ENCODE measurements at places on chromosomes 3 and 15. TPM values are rescaled to one million over a fixed set of nuclear protein-coding genes. Genes with fewer than 3 reads are reported as not detected.

DNA sequence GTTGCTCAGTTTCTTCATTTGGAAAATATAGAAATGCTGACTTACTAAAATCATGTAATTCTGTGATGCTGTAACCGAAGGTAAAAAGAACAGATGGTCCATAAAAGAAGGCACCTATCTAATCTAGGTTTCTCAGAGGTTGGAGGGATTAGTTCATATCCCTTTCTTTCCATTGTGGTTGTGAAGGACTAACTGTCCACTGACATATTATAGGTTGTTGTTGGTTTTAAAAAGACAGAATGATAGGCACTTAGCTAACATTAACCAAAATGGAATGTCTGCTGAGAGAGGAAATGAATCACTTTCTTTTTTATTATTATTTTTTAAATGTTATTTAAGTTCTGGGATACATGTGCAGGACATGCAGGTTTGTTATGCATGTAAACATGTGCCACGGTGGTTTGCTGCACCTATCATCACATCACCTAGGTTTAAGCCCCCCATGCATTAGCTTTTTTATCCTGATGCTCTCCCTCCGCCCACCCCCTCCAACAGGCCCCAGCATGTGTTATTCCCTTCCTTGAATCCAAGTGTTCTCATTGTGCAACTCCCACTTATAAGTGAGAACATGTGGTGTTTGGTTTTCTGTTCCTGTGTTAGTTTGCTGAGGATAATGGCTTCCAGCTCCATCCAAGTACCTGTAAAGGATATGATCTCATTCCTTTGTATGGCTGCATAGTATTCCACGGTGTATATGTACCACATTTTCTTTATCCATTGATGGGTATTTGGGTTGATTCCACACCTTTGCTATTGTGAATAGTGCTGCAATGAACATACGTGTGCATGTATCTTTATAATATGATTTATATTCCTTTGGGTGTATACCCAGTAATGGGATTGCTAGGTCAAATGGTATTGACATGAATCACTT lies 45.8 kb downstream of the ALDH1A2 start:
- H3K27me3 ChIP-seq: peaks cover 5% of the 10 kb centered on the region
- no peaks in the 10 kb centered on the region for H3K4me1 ChIP-seq
- H3K27ac ChIP-seq: no peak overlapping the region
- no peak for DNase-seq

GRCh38 chr3:41363830-41364523 lies 164.7 kb downstream of the CTNNB1 start:
- DNase-seq: no peak
- peaks cover 36% of the 10 kb centered on the region for H3K4me1 ChIP-seq
- H3K27me3 ChIP-seq: peaks cover 13% of the 10 kb centered on the region

GRCh38 chr3:101940521-101941317 lies 91.4 kb downstream of the NFKBIZ start:
- H3K27ac ChIP-seq: no peak overlapping the region
- no peaks in the 10 kb centered on the region for H3K36me3 ChIP-seq
- no peaks in the 10 kb centered on the region for H3K27me3 ChIP-seq

DNA sequence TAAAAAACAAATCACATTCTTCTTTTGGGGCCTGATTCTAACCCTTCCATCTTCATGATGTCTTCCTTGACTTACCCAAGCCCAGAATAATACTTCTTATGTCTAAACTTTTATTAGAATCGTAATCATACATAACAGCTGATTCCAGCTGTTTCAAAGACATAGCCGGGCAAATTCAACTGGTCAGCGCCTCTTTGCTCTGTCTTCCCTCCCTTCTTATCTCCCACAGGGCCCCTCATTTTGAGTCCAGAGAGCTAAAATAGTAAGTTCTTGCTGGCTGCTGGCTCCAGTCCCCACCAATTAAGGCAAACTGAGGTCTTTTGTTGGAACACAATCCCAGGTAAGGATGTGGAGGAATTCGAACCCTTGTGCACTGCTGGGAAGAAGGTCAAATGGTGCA lies 108.6 kb downstream of the ADCY5 start:
- peaks cover 15% of the 10 kb centered on the region for H3K4me1 ChIP-seq
- H3K27ac ChIP-seq: no peak overlapping the region
- no peaks in the 10 kb centered on the region for H3K27me3 ChIP-seq
- H3K36me3 ChIP-seq: no peaks in the 10 kb centered on the region

DNA sequence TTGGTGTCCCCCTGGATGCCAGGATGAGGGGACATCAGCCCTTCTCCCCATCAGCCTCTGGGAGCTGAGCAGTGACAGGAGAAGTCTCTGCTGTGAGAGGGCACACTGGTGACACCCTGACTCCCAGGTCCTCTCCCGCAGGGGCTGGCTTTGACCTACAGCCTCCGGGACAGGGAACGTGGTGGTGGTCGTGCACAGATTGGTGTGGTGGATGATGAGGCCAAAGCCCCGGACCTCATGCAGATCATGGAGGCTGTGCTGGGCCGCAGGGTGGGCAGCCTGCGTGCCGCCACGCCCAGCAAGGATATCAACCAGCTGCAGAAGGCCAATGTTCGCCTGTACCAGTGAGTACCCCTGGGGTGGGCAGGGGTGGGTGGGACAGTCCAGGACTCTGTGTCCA lies 6.8 kb downstream of the VILL start:
- H3K4me3 ChIP-seq: no peak overlapping the region
- no peaks in the 10 kb centered on the region for H3K36me3 ChIP-seq
- H3K27me3 ChIP-seq: peaks cover under 1% of the 10 kb centered on the region
- no peak overlapping the region for H3K27ac ChIP-seq
- DNase-seq: no peak

GRCh38 chr15:91384189-91384730 lies 284.2 kb downstream of the SV2B start:
- H3K27ac ChIP-seq: no peak overlapping the region
- H3K27me3 ChIP-seq: no peaks in the 10 kb centered on the region
- no peaks in the 10 kb centered on the region for H3K36me3 ChIP-seq
- no peak overlapping the region for H3K4me3 ChIP-seq
- H3K4me1 ChIP-seq: peaks cover 7% of the 10 kb centered on the region
- no peak for DNase-seq

DNA sequence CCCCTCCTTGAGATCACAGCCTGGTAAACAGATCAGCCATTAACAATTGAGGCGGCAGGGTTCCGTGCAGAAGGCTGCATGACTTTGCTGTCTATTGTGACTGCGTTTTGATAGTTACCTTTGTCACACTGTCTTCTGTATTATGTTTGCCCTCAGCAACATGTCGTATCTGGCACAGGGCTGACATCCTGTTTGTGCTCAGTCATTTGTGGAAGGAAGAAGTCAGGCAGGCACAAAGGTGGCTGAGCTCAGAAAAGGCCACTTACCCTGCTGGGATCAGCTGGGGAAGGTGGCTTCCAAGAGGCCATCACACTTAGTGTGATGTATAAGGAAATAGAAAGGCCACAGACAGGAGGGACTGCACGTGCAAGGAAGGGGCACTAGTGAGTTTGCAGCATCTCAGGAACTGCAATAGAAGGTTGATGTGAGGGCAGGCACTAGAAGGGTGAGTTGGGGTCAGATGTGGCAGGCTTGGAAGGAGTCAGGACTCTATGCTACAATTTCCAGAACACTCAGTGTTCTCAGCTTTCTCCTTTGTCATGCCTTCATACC lies 13.4 kb downstream of the PML start:
- H3K27me3 ChIP-seq: no peaks in the 10 kb centered on the region
- no peak overlapping the region for H3K27ac ChIP-seq
- DNase-seq: no peak
- H3K4me1 ChIP-seq: peaks cover 22% of the 10 kb centered on the region
- H3K36me3 ChIP-seq: peaks cover 20% of the 10 kb centered on the region
- no peak overlapping the region for H3K4me3 ChIP-seq

DNA sequence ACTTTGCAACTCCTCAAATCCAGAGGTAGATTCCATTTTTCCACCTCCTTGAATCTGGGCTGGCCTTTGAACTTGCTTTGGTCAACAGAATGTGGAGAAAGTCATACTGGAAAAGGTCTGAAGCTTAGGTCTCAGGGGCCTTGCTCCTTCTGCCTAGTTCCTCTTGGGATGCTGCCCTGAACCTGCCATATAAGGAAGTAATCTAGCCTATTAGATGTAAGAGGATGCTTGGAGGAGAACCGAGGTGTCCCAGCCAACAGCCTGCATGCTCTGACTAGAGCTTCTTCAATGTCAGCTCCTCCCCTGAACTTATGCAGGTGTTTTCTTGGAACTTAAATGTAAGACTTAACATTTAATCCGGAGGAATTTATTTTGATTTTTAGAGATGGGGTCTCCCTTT lies 2.0 kb upstream of the TMED3 start:
- H3K4me3 ChIP-seq: peak overlapping the region; percentile 77
- DNase-seq: no peak
- H3K36me3 ChIP-seq: peaks cover 7% of the 10 kb centered on the region
- H3K27ac ChIP-seq: no peak overlapping the region
- H3K4me1 ChIP-seq: peaks cover 25% of the 10 kb centered on the region
- peaks cover 62% of the 10 kb centered on the region for H3K27me3 ChIP-seq

DNA sequence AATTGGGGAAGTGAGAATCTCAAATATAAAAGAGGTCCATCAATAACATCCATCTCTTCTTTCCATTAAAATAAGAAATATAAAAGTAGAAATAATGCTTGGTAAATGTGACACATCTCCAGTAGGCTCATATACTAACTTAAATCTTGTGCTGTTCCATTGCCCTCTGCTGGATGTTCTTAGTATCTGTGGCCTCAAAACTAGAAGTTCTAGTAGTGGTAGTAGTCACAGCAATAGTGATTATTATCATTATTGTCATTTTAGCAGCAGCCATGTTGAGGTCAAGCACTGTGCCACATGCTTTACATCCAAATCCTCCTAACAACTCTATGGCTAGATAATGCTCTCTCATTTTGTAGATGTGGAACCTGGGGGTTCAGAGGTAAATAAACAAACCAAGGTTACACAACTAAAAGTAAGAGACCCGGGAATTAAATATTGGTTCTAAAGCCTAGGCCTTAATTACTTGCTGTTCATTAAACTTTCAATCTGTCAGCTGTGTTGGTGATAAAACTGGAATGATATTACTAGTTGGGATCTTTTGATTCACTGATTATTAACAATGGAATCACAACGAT lies 20.2 kb upstream of the BTLA start:
- H3K4me1 ChIP-seq: peaks cover 8% of the 10 kb centered on the region
- H3K27ac ChIP-seq: no peak overlapping the region
- no peak overlapping the region for H3K4me3 ChIP-seq
- H3K36me3 ChIP-seq: peaks cover 17% of the 10 kb centered on the region
- H3K27me3 ChIP-seq: no peaks in the 10 kb centered on the region

DNA sequence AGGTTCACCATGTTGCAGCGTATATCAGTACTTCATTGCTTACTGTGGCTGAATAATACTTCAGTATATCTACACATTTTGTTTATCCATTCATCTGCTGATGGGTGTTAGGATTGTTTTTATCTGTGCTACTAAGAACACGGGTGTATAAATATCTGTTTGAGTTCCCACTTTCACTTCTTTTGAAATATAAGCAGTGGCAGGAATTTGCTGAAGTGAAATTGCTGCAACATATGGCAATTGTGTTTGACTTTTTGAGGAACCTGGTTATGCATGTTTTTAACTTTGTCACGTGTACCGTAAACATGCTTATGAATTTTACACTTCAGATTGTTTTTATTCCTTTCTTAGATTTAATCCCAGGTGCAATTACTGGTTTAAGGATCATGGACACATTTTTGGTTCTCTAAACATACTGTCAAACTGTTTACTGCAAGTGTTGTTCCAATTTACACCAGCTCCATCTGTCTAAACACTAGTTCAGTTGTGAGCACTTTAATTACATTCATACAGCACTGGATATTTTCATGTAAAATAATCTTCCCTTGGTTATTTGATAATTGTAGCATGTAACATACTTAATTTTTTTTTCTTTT lies 23.1 kb downstream of the TRAK1 start:
- peaks cover 12% of the 10 kb centered on the region for H3K4me1 ChIP-seq
- no peak overlapping the region for H3K27ac ChIP-seq
- DNase-seq: no peak
- no peaks in the 10 kb centered on the region for H3K27me3 ChIP-seq
- H3K4me3 ChIP-seq: no peak overlapping the region
- no peaks in the 10 kb centered on the region for H3K36me3 ChIP-seq

GRCh38 chr15:77759896-77760592 lies 127.3 kb upstream of the LINGO1 start:
- DNase-seq: no peak
- H3K27me3 ChIP-seq: peaks cover 3% of the 10 kb centered on the region
- no peaks in the 10 kb centered on the region for H3K36me3 ChIP-seq
- H3K4me3 ChIP-seq: no peak overlapping the region
- no peaks in the 10 kb centered on the region for H3K4me1 ChIP-seq

GRCh38 chr3:127831723-127832172 lies 9.4 kb upstream of the MGLL start:
- no peak overlapping the region for H3K27ac ChIP-seq
- H3K27me3 ChIP-seq: no peaks in the 10 kb centered on the region
- peaks cover 6% of the 10 kb centered on the region for H3K4me1 ChIP-seq
- H3K4me3 ChIP-seq: no peak overlapping the region

Gene NR2F2
- total RNA-seq: 150 TPM

Gene MYZAP
- 0.28 TPM for total RNA-seq

Gene TRPM1
- not detected for total RNA-seq

Gene IGF2BP2
- 141 TPM for total RNA-seq

Gene CCDC14
- total RNA-seq: 117 TPM

Measured in neural crest cell (in vitro differentiated cells).